ENCODE measurements at places on chromosomes 2 and 18.

DNA sequence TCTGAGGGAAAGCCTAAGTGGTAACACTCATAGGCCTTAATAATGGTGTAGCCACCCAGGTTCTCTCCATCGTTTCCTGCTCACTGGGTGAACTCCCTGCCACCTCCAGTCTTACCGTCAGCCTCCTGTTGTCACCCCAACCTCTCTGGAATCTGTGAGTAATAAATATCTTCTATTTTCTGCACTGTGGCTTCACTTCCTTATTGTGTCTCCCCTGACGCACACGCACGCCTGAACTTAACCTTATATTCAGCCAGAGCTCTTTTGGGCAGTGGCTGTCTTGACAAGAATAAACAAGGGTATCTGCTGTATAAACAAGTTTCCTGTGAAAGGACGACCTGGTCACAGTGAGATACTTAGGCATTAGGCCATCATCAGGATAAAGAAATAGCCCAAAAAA lies 467.2 kb downstream of the SPAG16 start:
- no peak for DNase-seq

DNA sequence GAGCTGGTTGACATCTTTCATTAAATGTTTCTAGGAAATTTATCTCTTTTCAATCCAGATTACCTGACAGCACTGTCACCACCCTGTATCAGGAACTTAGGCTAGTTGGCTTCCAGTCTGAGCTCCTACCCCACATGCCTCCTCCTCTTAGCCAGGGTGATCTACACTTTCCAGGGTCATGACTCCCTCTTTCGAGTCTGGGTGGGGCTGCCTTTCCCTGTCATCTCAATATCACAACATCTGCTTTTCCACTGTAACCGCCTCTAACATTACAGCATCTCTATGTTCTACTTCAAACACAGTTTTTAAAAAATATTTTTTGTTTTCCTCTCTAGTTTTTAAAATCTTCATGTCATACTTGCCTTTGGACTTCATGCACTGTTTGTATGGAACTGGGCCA lies 129.2 kb downstream of the RBMS1 start:
- no peak for DNase-seq

DNA sequence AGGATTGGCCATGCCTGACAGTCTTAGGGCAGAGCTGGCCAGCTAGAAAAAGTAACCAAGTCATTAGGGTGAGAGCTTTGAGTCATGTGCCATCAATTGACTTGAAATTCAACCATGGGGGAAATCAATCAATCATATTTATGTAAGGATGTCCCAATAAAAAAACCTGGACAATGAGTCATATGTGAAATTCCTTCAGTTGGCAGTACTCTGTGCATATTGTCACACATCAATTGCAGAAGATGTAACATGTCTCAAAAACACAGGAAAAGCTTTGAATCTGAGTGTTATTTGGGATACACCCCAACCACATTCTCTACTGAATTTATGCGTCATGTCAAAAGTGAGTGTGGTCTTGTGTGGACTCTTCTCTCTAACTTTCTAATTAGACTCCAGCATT lies 1004.1 kb upstream of the NRXN1 start:
- DNase-seq: no peak

DNA sequence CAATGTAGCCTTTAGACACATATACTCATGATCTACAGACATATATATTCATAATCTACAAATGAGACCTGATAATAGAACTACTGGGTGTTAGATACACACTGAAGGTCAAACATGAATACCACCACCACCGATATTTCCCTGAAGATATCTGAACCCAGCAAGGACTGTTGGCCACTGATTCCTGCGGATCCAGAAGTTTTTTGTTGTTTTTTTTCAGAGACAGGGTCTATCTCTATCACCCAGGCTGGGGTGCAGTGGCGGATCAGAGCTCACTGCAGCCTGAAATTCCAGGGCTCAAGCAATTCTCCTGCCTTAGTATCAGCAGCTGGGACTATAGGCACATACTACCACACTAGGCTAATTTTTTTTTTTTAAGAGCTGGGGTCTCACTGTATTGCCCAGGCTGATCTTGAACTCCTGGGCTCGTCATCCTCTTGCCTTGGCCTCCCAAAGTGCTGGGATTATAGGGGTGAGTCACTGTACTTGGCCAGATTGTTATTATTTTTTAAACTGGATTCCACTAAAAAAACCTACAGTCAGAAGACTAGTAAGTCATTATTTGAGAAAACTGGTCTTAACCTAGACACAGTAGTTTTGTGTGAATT lies 1.8 kb downstream of the METTL5 start:
- no peak for DNase-seq
